ENCODE measurements at places on chromosomes 11 and 22.

- no peak for DNase-seq
Measured at GRCh38 chr11:86790195-86790725, 10.1 kb upstream of the PRSS23 start.

GRCh38 chr11:117979481-117980211 lies 6.5 kb upstream of the IL10RA start:
- no peak for DNase-seq

DNA sequence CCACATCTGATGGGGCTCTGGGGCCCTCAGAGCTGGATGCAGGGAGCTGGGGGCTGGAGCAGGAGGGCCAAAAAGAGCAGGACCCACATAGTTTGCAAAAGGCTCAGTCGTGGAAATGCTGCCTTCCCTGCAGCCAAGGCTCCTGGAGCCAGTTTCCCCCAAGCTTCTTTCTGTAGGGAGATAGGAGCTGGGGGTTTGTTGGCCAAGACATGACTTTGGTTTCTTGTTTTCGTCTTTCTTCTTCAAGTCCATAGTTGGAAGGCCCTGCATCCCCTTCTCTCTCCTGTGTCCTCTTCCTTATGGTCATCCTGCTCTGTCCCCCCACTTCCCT lies 36.3 kb downstream of the IGF2 start:
- DNase-seq, result no peak

DNA sequence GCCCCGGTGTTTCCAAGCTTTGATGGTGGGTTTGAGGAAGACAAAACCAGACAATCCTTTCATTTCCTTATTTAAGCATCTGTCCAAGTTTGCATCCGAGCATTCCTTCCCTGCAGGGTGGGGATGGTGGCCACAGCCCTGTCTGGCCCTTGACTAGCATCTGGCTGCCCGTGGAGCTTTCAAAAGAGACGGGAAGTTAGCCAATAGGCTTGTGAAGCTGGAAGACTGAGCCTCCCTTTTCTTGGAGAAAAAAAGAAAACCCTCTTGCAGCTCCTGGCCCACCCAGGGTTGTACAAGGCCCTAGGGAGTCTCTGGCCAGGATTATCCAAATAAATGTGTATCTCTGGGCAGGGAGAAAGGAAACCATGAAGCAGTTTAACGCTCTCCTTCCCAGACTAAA lies 60.6 kb downstream of the MICAL2 start:
- no peak for DNase-seq
